Smooth muscle cell of the pulmonary artery (primary cell): ENCODE measurements at places on chromosomes 1 and 21. TPM values are rescaled to one million over a fixed set of nuclear protein-coding genes. Genes with fewer than 3 reads are reported as not detected.

IBA57 gene
- 6.3 and 7.4 TPM in 2 replicates for total RNA-seq

RNASEL gene
- total RNA-seq = 7.0 and 13.4 TPM in 2 replicates

NHLH1 gene
- total RNA-seq = 0.07 TPM in 2 replicates

NKAIN1 gene
- 0.26 and 0.40 TPM in 2 replicates for total RNA-seq

ZNF683 gene
- total RNA-seq = not detected in 2 replicates
